Anterior cingulate cortex (tissue), 58 donors: ENCODE measurements at places on chromosomes 2 and 18.

- no peak for DNase-seq
Observed at GRCh38 chr18:40179729-40180461, 1775.1 kb upstream of the PIK3C3 start.

- DNase-seq = no peak
Observed at GRCh38 chr2:212592695-212593094, 54.1 kb upstream of the ERBB4 start.

DNA sequence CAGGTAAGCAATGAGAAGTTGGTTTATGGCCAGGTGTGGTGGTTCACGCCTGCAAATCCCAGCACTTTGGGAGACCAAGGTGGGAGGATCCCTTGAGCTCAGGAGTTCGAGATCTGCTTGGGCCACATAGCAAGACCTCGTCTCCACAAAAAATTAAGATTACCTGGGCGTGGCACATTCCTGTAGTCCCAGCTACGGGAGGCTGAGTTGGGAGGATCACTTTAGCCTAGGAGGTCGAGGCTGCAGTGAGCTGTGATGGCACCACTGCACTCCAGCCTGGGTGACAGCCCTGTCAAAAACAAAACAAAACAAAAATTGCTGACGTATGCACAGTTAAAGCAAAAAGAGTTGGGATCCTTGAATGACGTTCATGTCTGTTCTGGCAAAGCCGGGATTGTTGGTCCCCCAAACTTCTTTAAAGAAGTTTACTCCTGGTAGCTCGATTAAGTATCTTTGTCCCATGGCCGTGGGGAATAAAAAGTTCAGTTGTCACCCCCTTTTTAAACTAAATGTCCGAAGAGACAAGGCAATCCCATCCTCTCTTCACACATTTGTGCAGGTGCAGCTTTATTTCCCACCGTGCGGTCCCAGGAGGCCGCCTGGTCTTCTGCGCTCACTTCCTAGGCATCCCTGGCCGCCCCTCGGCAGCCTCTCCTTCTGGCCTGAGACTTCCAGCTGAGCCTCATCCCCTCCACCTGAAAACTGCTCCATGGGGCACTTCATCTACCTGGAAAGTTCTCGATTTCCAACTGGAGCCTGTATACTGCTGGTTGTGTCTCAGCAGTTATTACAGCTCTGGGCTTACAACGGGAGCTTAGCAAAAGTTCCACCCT, 762 bp upstream of the SPOPL start:
- no peak for DNase-seq

GRCh38 chr2:43773876-43774613, at the start of gene DYNC2LI1:
Gene DYNC2LI1 (plus strand): TSS chr2:43774039. CDS start chr2:43774139, 100 bp downstream.
- DNase-seq = peak; percentile 72

- no peak for DNase-seq
Observed at GRCh38 chr2:201183365-201183727, 405 bp downstream of the CASP10 start.

DNA sequence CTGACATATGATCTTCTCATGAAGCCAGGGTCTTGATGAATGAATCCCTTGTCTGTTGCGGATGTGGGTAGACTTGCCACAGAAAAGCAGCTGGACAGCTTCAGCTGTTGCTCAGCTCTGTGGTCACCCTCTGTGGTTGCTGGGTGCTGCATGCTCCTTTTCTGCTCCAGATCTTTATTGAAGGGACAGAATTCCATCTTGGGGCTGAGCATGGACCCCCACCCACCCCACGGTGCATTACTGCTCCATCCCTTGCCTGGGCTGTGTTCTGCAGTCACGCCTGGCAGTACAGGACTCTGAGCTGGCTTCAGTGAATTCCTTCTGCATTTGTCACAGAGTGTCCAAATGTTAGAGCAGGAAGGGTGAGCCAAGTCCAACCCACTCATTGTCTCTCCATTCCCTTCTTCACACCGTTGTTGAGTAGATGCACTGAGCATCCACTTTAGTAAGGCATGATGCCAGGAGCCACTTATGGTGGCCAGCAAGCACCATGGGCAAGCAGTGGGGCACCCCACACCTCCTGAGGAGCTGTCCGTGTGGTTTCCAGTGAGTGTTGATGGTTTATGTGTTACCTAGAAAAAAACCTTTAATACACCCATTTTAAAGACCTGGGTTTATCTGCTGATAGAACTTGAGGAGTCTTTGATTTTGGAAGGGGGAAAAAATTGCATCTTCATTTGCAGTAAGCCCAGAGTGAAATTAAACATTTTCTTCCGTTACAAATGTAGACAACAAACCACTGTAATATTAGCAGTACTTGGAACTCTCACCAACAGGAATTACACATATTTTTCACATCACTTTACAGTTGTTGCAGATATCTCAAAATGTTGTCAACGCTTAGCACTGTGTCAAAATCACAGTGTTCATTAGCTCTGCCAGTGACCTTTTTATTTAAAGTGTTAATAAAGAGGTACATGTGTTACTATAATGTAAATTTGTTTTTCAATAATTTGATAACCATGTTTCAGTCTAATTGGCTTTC, 14.7 kb upstream of the ITGB6 start:
- DNase-seq = no peak

- no peak for DNase-seq
Observed at GRCh38 chr2:20363578-20363977, 12.9 kb upstream of the PUM2 start.

DNA sequence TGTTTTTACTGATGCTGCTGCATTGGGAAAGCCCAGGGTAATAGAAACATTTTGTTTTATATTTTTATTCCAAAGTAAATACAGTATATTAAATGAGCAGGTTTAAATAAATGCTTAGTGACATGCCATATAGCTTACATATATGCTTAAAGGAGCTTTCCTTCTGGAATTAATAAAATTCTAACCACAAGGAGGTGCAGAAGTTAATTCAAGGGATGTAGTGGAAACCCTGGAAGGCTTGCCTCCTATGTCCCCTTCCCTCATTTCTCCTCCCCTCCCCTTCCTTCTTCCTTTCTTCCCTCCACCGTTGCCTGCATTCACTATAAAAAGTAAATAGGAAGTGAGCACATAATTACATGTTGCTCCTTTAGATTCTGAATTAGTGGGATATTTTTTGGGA, 96.3 kb downstream of the UBE2E3 start:
- DNase-seq = no peak

GRCh38 chr18:13235981-13236380, 17.4 kb downstream of the LDLRAD4 start:
- peak; percentile 45 for DNase-seq

GRCh38 chr2:14297906-14298305, 334.6 kb upstream of the LRATD1 start:
- DNase-seq = no peak

DNA sequence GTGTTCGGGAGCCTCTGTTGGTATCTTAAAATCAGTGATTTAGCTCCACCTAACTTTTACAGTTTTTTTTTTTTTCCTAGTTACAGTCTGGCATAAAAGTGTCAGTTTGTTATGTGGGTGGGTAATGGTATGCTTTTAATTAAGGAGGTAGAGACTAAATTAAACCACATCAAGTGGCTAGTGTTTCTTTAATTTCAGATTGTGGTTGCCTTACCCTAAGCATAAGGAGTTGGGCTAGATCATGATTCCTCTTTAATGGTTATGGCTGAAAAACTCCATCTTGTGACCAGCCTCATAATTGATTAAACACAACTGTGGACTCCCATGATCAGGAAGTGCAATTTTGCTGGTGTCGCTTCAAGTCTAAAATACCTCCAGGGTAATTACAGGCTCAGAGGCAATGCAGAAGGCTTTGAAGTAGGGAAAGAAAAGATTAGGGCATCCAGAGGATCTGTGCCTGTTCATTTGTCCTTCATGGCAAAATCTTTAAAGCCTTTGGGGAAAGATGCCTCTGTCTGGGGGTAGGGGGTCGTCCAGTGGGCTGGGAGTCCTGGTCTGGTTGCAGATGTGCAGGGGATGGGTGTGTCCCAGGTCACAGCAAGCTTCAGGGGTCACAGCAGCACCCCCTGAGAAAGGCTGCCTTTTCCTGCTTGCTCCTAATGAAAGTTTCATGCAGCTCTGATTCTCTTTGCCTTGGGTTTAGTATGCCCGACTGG, 579.2 kb downstream of the BCL11A start:
- no peak for DNase-seq

- DNase-seq = no peak
Observed at GRCh38 chr2:166376488-166376828, 714 bp upstream of the SCN9A start.

GRCh38 chr18:36640021-36640952, 188.5 kb downstream of the TPGS2 start:
- no peak for DNase-seq

GRCh38 chr2:26281226-26281625, 36.5 kb downstream of the HADHB start:
- DNase-seq = no peak

DNA sequence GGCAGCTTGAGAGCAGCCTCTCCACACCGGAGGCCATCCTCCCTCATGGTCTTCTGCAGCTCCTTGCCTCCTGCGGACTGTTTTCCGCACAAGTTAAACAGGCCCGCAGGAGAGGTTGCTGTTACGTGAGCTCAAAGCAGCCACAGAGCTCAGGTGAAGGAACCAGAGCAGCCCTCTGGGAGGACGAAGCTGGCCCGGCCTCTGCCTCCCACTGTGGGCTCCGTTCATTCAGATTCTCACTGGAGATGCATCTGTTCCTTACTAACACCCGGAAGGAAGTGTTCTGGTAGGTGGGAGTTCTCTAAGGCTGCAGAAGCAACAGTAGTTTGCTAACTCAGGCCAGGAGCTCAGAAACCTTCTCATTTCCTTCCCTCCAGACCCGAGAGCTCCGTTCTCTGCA, 10.9 kb downstream of the DIPK1C start:
- DNase-seq = no peak

GRCh38 chr18:43524260-43524659, 247.0 kb upstream of the SYT4 start:
- no peak for DNase-seq

DNA sequence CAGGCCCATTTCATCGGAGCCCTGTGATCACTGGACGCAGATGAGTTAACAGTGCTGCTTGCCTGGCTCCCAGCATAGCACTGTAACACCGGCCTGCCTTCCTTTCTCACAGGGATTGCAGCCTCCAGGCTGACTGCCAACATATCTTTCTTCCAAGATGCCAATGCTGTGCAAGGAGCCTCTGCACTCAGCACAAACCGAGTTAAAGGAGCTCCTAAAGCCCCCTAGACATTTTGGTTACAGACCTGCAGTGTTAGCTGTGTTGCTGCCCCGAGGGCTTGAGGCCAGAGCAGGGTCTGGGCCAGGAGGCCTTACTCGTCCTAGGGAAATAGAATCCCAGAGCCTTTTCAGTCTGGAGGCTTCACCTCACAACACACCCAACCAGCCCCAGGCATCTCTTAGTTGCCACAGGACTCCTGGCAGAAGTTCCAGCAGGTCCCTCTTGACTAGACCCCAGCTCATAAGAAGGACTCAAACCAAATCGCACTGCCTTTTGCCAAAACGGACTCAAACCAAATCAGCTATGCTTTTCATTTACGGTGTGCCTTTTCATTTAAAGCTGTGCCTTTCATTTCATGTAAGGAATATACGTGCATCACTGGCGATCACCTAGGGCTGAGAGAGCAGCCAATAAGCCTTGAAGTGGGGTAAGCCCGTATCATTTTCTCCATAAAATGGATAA, 58.4 kb upstream of the EML4 start:
- DNase-seq = no peak

GRCh38 chr2:69450735-69451416, 13.6 kb upstream of the NFU1 start:
- DNase-seq = no peak

DNA sequence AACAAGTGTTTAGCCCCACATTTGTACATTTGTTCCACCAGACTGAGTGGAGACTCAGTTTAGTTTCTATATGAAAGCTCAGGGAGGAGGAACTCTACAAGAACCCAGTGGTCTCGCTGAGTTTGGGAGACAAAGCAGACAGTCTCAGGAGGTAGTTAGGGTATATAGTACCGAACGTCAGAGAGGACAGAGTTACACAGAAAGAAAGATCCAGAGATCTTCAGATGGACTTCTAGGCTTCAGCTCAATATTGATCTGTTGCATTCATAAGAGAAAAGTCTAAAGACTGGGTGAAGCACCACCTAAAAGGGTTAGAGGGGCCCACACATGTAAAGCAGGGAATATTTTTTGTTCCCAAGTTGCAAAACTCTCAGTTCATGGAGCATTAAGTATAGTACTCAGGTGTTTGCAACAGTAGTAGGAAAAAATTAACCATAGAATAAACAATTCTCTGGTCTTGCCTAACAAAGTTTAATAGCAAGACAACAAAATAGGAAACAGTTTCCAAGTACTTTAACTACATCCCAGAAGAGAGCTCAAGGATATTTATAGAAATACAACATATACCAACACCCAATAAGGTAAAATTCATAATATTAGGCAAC, 4.2 kb downstream of the TFPI start:
- DNase-seq = no peak

- no peak for DNase-seq
Observed at GRCh38 chr18:48139431-48140347, 209.2 kb upstream of the SMAD2 start.

DNA sequence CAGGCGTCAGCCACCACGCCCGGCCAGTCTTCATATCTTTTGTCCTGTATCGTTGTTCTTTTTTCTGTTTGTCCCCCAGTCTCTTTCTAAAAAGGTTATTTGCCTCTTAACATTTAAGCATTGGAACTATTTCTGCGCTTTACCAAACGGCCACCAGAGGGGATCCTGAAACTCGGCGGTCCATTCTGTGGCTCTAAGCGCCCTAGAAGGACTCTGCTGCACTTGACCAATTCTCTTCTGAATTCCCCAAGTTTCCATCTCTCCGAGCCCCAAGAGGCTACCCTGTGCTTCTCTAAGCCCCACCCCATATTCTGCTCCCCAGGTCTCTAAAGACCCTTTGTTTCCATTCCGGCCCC, 33.1 kb upstream of the REG3G start:
- no peak for DNase-seq

GRCh38 chr2:201362396-201362795, 5.3 kb upstream of the FLACC1 start:
- no peak for DNase-seq

GRCh38 chr2:214104967-214105366, 305.9 kb upstream of the VWC2L start:
- DNase-seq = no peak

DNA sequence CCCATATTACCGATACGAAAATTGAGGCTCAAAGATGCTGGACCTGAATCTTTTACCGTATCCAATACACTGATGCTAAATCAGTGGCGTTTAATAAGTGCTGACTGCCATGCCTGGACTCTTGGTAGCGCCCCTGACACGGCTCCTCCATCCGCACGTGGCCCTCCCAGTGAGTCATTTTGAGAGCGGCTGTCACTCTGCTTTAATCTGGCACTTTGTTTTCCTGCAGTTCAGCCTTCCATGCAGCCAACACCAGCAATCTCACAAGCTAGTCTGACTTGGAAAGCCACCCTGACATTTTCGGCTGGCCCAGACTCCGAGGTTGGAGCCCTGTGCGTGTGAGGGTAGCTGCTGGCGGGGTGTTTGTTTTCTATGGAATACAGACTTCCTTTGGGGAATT, 155.1 kb upstream of the LMAN1 start:
- DNase-seq = no peak

DNA sequence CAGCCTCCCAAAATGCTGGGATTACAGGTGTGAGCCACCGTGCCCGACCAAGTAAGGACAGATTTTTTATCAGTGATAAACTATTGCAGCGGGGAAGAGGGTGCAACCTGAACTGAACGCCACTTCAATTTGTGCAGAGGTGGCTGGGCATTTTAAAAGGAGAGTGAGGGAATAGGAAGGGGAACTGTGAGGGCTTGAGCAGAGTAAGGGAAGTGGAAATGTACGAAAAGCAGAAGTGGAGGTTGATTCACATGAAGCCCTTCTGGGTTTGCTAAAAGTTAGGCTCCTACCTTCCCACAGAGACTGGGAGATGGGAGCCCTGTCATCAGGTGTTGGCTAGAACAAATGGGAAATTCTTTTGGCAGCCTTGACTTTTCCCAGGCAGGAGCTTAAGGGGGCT, 6.1 kb downstream of the STK11IP start:
- no peak for DNase-seq
